ENCODE measurements at places on chromosomes 5 and 9.

GRCh38 chr9:11946531-11946930, 746.7 kb upstream of the TYRP1 start:
- DNase-seq = no peak

GRCh38 chr9:121510766-121511550, 11.3 kb upstream of the GGTA1 start:
- DNase-seq = no peak

DNA sequence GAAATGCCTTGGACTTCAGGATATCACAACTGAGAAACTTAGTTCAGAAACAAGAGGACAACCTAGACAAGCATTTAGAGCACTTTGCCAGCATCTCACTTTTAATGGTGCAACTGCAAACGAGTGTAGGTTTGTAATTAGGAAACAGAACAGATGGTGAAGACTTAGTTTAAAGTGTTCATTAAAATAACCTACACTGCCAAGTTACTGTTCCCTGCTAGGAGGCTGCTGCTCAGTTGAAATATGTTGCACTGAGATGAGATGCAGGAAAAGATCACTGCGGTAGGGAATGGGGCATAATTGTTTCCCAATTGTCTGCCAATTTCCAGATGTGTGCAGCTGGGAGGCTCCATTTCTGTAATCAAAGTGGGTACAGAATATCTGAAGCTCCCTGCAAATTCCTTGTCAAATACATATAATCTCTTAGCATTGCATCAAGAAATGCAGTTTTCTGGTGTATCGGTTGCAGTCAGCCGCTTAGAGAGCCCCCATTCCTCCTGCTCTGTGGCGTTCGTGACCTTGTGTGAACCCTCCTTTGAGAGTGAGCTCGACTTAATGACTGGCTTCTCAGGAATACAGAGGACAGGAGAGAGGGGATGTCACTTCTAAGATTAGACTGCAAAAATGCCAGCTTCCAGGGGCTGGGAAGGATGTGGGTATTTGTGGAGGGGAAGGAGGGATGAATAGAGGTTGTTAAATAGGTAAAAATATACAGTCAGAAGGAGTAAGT, 448.9 kb downstream of the MED10 start:
- no peak for DNase-seq

GRCh38 chr5:72079288-72079687, 28.0 kb upstream of the MAP1B start:
- no peak for DNase-seq

GRCh38 chr5:39794513-39795210, 369.9 kb upstream of the DAB2 start:
- DNase-seq = no peak

GRCh38 chr9:112558476-112558875, 71.8 kb downstream of the KIAA1958 start:
- DNase-seq = no peak

GRCh38 chr5:172837640-172838039, 3.6 kb downstream of the ERGIC1 start:
- DNase-seq = peak; percentile 68

DNA sequence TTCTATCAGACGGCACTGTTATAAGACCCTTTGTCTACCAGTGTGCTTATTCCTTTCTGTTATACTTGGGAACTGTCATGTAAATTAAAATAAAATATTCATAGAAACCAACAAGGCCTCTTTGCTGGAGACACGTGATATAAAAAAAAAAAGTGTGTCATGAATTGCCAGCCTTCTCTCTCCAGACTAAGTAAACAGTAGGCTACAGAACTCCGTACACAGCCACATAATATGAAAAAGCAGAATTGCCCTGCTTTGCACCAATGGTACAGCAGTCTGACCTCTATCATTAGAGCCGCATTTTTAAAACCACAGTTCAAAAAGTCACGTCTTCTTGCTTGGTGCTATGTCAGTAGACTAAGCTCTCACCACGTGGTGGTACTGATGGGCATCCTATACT, 231.3 kb downstream of the SEMA5A start:
- no peak for DNase-seq

DNA sequence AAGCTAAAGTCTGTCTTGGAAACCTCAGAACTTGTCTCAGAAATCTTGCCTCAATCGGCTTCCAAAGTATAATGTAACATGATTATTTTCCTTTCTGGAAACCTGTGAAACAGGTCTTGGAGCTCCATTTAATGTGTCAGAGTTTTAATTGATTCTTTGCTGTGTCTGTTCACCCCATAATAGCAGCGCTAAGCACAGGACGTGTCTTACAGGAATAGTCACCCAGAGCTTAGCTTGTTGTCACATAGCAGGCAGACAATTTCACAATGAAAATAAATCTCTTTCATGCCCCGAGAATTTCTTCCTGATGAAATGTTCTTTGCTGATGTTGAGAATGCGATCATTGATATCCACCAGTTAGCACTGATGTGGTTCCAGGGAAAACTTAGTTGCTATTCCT, 40.2 kb upstream of the PTPN3 start:
- DNase-seq = no peak

DNA sequence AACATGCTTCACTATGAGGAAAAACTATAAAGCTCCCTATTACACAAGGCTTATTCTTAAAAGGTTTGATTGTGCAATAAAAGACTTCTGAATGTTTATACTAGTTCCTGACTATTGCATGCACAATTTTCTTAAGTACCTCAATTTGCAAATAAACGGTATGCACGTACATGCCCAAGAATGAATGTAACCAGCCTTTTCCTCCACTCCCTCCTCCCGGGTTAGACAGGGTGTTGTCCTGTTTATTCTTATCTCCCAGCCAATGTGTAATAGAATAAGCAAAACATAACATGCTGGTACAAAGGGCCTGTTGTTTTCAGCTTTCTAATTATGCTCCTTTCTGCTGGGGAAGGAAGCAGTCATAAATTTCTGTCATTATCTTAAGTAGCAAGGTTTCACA, 79.1 kb downstream of the AOPEP start:
- peak; percentile 34 for DNase-seq

- peak; percentile 8 for DNase-seq
These were observed 2.2 kb upstream of the GNPDA1 start for GRCh38 chr5:142014911-142015584.

- no peak for DNase-seq
These were observed 31.9 kb downstream of the CNTFR start for GRCh38 chr9:34557426-34558321.

GRCh38 chr9:119257592-119257991, 111.6 kb downstream of the BRINP1 start:
- no peak for DNase-seq

DNA sequence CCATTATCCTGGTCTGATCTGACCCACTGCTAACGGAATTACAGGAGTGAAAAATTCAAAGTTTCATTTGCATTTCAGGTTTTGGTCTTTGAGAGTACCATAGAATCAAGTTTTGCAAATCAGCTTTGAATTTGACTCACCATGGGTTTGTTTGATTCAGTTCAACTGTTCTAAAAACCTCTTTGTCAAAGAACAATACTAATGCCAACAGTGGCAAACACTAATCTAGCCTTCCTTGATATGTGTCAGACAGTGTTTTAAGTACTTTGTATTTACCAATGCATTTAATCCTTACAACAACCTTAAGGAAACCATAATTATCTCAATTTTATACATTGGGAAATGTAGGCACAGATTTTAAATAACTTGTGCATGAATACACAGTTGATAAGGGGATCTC, 10.1 kb upstream of the FSD1L start:
- no peak for DNase-seq

GRCh38 chr5:79267180-79267579, 31.2 kb downstream of the JMY start:
- DNase-seq = no peak

DNA sequence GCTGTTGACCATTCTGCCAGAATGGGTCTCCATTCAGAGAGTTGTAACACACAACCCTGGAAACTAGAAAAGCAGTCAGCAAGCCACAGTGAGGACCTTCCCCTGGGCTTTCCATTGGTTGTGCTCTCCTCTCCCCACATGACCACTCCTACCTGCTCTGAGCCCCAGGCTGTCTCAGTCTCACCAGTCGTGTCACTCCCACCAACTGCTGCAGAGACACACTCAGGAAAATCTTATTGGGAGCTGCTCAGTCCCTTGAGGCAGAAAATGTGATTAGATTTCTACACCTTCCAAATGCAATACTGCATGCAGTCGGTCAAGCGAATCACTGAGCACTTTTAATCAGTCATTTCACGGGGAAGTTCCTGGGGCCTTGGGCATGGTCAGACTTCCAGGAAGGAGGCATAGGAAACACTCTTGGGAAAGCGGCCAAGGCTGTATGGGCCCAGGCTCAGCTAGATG, 284.2 kb upstream of the NMUR2 start:
- no peak for DNase-seq

DNA sequence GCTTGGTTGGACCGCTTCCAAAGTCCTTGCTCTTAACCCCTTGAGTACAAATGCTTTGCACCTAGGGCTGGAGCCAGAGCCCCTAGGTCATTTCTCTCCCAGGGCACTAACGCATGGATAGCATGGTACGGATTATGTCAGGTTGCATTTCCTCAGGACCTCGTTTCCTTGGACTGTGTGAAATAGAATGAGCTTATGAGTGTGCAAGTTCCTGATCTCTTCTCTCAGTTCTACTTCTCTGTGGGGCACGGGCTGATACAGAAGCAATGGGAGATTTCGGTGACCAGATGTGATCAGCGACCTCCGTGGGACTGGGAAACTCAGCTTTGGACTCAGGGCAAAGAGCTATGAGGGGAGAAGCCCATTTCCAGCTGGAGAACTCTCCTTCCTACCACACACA, 14.2 kb downstream of the SPARC start:
- DNase-seq = no peak

DNA sequence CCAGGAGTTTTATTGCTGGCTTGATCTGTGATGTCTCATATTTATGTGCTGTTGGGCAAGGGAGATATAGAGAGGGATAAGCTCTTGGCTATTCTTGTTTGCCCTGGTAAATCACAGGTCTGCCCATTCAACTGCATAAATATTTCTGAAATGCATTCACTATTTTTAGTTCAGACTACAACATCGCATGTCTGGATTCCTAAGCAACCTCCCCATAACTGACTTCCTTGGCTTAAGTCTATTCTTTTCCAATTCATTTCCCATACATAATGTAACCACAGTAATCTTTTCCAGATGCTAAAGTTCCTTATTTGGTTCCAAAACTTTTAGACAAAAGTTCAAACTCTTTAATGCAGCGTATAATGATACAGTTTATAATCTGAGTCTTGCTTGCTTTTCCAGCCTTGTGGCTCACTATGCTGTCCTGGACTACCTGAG, 321.4 kb upstream of the ACTBL2 start:
- no peak for DNase-seq
